ENCODE measurements at places on chromosomes 11 and 22.

GRCh38 chr11:12761029-12761428 lies 86.8 kb downstream of the TEAD1 start:
- DNase-seq = no peak

DNA sequence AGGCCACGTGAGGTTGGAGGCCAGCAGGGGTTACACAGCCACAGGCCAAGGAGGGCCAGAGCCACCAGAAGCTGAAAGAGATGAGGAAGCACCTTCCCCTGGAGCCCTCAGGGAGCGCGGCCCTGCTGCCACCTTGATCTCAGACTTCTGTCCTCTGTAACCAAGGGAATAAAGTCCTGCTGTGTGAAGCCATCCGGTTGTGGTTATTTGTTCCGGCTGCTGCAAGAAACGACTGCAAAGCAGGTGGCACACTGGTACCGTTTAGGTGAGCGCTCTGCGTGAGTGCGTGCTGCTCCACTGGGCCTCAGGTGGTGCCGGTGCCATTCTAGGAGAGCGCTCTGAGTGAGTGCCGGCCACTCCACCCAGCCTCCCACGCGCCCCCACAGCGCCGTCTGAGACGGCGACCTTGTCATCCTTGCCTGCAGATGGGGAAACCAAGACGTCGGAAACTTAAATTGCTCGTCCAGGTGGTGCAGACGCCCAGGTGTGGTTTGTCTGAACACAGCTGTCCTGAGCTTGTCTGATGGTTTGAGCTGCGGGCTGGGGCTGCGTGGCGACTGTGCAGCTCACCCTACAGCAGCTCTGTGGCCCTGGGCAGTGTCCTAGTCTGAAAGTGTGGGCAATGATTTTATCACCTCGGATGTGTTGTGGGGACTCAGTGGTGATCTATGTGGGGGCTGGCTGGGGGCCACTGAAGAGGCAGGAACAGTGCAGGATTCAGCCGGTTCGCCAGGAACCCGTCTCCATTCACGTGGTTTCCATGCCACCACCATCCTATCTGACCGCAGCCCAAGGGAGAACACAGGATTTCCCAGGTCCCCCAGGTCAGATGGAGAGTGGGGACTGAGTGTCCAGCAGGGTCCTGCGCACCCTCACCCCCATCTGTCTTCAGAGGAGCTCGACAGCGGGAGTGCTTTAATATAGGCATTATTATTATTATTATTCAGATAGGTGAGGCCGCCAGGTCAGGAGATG lies 4.6 kb upstream of the MRGPRG start:
- DNase-seq = no peak

DNA sequence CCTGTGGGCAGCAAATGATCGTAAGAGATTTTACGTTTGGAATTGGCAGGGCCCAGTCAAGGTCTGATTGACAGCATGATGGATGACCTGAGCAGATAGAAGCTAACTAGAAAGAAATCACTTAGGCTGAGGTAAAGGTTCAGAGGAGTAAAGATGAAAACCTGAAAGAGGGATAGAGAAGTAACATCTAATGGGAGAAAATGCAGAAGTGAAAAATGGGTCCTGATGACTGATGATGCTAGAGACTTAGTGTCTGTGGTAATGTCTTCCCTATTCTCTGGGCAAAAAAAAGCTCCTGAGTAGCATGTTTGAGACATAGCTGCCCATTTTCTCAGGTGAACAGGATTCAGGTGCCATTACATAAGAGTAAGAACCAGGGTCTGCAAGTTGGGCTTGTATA lies 628.8 kb upstream of the ANO5 start:
- DNase-seq = no peak

DNA sequence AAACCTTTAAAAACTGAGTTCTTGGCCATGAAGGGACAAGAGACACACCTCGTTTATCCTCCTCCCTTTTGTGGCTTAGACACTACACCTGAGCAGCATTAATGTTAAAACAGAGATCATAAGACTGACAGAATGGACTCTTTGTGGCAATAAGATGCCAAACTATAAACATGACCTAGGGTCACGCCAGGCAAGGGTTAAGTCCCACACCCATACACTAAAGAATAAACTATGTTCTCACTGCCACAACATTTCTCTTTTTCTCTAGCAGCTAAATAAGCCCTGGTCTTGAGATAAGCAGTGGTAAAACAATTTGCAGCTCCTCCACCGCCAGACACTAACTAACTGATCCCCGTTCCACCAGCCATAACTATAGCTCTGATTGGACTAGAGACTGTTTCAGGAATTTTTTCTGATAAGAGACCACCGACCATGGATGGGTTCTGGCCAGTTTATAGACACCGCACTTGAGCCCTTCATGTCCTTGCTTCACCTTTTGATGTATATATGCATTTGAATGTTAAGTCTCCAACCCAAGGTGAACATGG lies 4.9 kb upstream of the SLCO2B1 start:
- no peak for DNase-seq

GRCh38 chr11:114610550-114610949 lies 15.0 kb upstream of the NXPE4 start:
- no peak for DNase-seq

DNA sequence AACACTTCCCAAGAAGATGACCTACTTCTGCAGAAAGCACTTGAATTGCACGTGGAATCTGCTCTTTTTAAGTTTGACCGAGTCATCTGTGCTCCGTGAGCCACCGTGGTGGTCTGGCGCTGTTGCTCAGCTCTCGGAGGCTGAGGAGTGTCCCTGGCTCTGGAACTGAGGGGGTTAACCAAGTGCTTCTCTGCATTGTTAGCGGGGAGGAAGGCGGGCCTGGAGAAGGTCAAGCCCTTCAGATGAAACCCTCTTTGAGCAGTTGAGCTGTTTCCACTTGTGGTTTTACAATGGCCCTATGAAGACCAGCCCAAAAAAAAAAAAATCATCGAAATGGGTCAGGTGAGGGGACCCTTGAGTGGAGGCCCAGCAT lies 286.4 kb downstream of the NTM start:
- DNase-seq = no peak

DNA sequence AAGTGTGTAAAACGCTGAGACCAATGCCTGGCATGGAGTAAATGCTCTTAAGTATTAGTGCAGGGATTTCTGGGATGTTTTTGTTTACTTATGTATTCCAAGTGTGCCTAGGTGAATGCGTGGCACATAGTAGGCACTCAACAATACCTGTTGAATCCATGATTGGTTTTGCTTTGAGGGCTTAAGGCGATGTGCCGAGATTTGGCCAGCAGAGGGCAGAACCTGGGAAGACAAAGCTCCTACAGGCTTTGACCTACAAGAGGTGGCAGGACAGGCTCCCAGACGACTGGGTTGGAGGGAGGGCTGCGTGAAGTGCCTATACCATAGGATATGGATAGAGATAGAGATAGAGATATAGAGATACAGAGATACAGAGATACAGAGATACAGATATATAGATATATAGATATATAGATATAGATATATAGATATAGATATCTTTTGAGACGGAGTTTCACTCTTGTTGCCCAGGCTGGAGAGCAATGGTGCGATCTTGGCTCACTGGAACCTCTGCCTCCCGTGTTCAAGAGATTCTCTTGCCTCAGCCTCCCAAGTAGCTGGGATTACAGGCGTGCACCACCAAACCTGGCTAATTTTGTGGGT lies 13.9 kb downstream of the KCNE3 start:
- DNase-seq = no peak

DNA sequence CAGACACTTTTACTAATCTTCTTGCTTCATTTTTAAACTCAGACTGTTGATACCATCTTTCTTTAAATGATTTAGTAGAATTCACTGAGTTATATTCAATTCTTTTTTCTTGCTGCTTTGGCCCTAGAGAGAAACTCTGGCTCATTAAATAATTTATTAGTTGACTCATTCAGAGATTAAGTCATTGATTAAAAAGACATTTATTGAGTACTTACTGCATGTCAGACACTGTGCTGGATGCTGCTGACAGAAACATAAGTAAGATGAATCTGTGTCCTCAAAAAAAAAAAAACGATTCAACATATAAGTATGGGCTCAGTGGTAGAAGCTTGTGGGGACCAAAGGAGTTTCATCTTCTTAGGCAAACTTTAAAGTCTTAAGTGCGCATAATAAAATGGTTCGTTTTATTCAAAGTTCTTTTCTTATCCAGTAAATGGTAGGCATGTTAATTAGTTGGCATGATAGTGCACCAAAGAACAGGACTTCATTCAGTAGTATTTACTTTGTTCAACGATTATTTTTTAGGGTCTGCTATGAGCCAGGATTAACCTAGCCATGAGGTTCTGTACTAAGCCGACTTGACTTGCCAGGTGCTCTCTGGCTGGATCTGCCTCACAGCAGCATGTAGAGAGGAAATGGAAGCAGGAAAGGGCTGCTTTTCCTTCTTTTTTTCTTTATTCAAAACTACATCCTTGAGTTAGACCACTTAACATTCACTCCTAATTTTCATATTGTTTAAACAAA lies 281.0 kb upstream of the CTSC start:
- DNase-seq = no peak

DNA sequence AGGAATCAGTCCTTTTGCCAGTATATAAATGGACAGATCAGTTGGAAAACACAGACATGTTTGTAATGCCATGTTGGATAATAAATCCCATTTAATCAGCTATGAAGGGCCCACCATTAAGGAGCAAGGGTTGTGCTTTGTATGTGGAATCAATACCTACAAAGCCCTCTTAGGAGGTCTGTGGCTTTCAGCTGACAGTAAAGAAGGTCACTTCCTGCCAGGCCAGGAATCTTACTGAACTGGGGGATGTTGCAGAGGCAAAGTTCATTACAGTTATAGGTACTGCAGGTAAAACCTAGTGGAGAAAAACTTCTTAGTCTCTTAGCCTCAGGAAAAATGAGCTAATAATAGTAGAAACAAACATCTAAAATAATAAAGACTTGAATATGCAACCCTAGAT lies 129.5 kb downstream of the FAM76B start:
- DNase-seq = no peak

DNA sequence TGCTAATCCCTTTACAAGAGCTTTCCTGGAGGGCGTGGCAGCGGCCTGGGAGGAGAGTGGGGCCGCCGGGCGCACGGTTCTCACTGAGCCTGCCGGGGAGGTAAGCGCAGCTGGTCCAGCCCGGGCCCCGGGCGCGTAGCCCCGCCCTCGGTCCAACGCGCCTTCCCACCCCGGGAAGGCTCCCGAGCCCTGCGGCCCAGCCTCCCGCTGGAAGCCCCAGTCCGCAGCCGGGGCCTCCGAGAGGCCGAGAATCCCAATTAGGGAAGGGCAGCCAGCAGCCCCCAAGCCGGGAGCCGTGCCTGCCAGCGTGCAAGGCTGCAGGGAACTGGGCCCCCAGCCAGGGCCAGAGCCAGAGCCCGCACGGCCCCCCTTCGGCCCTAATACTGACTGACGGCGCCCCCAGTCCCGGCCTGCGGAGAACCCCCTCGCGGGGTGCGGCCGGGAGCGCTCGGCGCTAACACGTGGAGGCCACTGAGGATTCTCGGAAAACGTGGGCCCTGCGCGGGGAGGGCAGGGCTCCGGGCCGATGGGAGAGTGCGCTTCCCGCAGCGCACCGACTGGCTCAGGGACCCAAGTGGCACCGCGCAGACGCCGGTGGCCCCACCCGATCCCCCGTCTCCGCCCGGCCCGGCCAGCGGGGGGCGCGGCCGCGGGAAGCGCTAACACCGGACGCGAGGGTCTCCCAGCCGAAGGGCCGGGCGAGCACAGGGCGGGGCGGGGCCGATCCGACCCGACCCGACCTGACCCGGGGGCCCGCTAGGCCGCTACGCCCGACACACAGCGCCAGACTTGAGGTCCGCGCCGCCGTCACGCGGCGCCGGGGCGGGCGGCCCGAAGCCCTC lies 5.7 kb downstream of the ZFTA start:
- no peak for DNase-seq

DNA sequence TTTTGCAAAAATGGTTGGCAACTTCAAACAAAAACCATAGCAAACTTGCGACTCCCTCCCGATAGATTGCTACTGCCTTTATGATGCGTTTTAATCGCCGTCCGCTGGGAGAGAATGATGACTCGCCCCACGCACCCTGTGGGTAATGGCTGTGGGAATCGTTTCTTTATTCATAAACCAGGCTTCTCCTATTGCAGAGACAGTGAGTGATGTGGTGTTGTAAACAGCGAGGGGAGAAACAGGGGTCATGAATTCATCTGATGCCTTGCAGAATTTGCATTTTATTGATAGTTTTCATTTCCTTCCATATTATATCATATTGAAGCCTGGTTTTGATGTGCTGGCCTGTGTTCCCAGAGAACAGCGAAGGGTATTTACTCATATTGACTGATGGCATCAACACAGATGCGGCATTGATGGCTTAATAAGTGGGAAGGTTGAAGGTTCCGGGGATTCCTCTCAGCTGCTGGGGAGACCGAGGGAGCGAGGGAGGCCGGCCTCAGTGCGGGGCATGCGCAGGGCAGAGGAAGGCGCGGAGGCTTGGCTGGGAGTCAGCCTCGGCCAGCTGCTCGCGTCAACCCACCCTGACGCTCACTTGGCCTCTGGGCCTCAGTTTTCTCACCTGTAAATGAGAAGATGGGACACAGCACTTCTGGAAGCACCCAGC lies 41.3 kb downstream of the ARHGAP8 start:
- DNase-seq = no peak

DNA sequence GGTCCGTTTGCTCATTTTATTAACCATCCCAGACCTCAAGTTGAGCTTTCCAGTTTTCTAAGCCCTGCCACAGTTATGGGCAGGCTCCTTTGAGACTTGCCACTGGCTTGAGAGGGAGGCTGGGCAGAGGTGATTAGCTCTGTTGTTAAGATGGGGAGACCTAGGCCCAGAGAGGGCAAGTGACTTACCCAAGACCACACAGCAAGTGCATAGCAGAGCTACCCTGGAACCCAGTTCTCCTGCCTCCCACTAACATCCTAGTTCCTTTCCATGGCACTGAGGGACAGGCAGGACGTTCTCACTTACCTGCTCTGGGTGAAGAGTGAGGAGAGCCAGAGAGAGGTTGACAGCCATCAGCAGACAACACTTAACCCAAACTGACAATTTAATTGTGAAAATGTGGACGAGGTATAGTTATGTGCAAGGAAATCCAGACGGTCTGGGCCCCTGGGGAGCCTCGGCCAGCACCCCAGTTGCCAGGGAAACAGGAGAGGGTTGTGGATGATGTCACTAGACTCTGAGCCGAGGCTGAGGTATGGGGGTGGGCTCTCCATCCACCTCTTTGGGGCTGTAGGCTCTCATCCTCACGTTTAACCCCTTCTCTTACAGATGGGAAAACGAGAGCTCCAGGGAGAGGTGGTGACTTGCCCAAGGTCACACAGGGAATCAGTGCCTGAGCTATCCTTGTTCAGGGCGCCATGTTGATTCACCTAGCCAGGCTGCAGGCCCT lies 12.3 kb upstream of the WNT11 start:
- no peak for DNase-seq

GRCh38 chr22:30429887-30430286 lies 4.3 kb downstream of the MTFP1 start:
- no peak for DNase-seq
